K562 (cell line): ENCODE measurements at places on chromosomes 12 and 14.

DNA sequence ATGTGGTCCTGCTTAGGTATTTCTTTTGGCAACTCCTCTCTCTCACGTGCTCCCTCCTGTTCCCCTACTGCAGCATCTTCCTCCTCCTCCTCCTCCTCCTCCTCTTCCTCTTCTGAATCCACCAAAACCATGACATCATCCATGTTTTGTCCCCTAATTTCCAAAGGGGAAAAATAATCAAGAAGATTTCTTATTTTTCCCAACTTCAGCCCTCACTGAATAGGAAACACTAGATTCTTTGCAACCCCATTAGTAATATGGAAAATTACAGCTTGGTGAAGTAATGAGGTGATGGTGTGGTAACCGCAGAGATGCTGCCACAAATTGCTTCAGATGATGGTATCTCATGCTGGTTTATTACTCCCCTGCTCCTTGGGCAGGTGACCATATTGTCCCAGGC lies 7.5 kb upstream of the WSB2 start:
- DNase-seq, result no peak

DNA sequence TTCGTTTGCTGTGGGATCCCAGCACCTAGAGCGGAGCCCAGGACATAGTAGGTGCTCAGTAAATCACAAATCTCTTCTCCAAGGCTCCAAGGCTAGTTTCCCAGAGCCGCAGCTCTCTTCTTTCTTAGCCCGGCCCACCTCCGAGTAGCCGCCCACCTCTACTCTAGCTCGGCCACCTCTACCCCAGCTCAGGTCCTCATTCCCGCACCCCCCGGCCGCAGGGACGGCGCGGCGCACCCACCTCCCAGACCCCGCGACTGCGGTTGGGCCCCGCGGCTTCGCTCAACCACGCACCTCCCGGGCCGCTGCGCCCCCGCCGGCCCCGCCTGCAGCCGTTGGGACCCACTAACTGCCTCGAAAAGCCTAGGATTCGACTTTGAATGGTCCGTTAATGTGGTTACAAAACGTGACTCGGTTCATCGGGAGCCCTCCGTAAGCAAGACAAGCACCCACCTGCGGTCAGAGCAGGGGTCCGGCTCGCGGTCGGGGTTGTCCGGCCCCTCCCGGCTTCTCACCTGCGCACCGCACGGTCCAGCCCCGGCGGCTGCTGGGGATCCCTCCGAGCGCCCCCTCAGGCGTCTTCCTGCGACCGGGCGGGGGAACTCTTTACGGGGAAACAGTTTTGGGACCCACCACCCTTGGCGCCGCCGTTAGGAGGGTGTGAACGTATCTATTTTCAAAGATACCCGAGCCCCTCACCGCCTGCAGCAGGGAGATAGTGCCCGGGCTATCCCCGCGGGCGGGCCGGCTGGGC lies at the start of gene SLC2A14:
Gene SLC2A14 (minus strand): TSS at position 350 of the 754 bp plus-strand sequence. CDS start 3,035 bp downstream, outside the sequence.
- no peak for DNase-seq

GRCh38 chr12:30707613-30708342 lies 12.1 kb upstream of the IPO8 start:
- DNase-seq, result no peak

DNA sequence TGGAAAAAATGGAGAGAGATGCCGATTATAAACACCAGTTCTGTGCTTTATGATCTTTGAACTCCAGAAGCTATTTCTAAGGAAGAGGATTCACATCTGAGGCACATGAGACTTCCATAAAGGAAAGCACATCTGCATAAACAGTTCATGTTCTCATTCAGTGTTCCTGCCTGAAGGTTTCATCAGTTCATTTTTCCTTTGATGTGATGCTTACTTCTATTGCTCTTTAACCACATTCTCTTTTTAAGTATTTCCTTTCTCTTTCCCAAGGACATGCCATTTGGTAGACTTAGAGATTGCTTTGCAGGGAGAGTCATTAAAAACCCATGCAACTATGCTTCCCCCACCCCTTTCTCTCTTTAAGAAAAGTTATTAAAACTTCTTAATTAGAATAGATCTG lies 387.0 kb upstream of the FLRT2 start:
- no peak for DNase-seq

DNA sequence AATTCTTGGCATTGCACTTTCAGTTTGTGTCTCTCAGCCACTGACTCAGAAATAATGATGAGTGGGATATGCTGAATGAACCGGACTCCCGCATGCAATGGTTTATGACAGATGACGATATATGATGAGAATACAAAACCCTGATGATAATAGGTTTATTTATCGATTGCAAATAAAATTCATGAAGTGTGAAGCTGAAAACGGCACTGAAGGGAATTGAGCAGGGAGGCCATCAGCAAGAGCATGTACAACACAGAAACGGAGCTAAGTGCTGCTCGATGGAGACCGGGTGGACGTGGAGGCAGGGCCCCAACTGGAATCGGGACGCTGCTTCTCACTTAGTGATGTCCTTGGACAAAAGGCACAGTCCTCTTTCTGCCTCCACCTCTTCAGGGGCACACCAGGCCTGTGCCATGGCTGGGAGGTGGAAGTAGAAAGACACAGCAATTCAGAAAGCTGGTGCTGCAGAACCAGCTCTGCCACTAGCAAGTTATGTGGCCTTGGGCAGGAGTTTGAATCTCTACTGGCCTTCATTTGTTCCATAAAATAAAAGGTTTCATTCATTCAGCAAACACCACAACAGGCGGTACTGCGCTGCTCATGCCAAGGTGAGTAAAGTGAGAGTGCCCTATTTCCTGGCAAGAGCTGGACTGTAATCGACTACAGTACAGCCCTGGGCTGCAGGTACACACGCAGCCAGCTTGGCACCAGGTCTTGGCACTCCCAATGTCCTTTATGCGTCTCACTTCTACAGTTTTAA lies 117.0 kb downstream of the EGLN3 start:
- no peak for DNase-seq

DNA sequence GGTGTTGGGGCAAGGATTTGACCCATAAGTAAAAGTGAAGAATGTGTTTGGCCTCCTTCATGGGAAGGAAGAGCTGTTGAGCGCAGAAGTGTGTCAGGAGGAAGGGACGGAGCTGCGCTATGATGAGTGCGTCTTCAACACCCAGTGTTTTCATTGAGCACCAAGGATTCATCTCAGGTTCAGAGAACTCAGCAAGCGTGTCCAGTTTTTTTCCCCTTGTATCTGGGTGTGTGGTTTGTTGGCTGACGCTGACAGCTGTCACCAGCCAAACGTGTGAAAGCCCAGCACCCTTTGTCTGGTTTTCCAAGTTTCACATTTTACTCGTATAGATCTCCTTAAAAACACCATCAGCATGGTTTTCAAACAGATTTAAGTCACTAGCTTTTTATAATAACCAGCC lies 12.3 kb downstream of the EP400 start:
- no peak for DNase-seq

GRCh38 chr14:66842911-66843512 lies 335.1 kb downstream of the GPHN start:
- no peak for DNase-seq

- DNase-seq, result peak; percentile 53
These were observed 29.0 kb downstream of the DLK1 start for GRCh38 chr14:100755649-100756048.

DNA sequence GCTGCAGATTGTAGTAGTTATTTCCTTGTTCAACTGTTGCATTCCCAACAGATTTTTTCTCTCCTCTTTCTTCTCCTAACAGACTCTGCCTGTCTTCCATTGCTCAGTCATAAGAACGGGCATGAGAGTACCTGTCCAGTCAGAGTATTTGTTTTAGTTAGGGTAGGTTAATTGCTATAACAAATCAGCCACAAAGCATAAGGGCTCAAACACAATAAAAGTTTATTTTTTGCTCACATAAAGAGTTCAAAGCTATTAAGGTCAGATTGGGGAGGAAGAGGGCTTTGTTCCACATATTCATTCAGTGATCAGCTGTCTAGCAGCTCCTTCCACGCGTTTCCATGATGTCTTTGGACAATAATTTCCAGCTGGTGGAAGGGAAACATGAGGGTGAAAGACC lies 92.8 kb upstream of the PLXNC1 start:
- no peak for DNase-seq

- peak; percentile 37 for DNase-seq
These were observed 35.2 kb downstream of the ZFP36L1 start for GRCh38 chr14:68757618-68758081.

DNA sequence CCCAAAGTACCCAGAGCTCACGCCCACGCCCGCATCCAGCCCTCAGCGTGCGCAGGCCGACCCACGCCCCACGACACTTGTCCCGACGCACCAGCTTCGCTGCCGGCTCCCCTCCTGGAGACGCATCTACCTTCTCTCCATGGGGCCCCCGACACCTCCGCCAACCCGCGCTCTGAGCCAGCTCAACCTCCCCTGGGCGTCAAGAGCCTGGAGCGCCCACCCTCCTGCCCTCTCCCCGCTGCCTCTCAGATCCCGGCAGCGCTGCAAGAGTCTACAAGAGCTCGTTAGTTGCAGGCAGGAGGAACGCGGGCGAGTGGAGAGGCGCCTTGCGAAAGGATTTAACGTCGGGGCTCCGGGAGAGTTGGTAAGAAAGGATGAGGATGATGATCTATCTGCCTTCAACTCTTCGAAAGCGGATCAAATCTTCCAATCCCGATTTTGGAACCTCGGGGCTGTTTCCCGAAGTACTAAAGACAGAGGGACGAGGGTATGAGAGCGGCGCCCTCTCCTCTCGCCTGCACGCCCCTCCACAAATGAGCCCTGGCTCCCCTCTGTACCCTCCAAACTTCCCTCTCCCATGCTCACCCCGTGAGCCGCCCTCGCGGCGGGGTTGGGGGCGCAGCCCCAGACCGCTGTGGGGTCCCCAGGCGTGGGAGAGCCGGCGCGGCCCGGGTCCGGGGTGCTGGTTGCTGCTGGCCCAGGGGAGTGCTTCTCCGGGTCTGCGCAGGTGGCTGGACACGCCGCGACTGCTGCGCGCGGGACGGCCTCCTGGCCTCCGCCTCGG lies 979 bp downstream of the LTBP2 start:
- no peak for DNase-seq

DNA sequence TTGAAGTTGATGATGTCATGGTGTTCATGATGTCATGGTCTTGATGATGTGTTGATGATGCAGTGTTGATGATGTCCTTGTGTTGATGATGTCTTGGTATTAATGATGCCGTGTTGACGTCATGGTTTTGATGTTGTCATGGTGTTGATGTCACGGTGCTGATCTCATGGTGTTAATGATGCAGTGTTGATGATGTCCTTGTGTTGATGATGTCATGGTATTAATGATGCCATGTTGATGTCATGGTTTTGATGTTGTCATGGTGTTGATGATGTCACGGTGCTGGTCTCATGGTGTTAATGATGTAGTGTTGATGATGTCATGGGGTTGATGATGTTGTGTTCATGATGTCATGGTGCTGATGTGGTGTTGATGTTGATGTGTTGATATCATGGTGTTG lies 48.0 kb upstream of the RIMBP2 start:
- no peak for DNase-seq

GRCh38 chr12:9692909-9693308 lies 23.4 kb downstream of the CLEC2D start:
- no peak for DNase-seq

DNA sequence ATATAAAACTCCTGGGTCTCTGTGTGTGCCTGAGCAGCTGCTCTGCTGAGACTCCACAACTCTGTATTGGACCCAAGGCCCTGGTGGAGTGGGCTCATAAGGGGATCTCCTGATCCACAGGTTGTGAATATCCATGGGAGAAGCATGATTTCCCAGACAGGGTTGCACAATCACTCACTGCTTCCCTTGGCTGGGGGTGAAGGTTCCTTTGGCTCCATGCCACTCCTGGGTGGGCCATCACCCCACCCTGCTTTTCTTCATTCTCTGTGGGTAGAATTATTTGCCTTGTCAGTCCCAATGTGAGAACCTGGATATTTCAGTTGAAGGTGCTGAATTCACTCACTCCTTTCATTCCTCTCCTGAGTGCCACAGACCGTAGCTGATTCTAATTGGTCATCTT lies 205.2 kb upstream of the TMEM260 start:
- no peak for DNase-seq

- no peak for DNase-seq
These were observed 227.9 kb downstream of the SLC25A21 start for GRCh38 chr14:36944307-36945010.

- no peak for DNase-seq
These were observed 22.7 kb upstream of the B4GALNT1 start for GRCh38 chr12:57655541-57656240.

DNA sequence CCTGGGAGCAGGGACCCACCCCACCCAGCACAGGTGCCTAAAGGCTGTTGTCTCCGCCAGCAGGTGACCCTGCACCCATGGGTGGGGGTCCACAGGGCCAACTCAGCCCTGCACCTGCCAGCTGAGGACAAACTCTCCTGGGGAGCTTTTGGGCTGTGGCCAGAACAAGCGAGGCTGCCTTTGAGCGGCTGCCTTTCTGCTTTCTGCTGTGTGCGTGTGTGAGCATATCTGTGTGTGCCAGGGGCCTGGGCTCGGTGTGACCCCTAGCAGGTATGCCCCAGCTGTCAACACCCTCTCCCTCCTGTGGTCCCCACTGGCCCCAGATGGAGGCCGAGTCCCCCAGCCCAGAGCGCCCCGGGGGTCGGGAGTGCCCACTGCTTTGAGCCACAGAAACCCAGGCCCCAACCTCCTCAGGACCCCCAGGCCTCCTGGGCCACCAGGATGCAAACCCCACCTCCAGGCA lies 25.9 kb upstream of the GPR132 start:
- DNase-seq, result no peak

- DNase-seq, result no peak
These were observed 29.4 kb downstream of the MAX start for GRCh38 chr14:65072937-65073336.
